ENCODE measurements at places on chromosomes 12 and 14. TPM values are rescaled to one million over a fixed set of nuclear protein-coding genes. Genes with fewer than 3 reads are reported as not detected.

Gene KLRC3
- 26.4 TPM for total RNA-seq

DNA sequence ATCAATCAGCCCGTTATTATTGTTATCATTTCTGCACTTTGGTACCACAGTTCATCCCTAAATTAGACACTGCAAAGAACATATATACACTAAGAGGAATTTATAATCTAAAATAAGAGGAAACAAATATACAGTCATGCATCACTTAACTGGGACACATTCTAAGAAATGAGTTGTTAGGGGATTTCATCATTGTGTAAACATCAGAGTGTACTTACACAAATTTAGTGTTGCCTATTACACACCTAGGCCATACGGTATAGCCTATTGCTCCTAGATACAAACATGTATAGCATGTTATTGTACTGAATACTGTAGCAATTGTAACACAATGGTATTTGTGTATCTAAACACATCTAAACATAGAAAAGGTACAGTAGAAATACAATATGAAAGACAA is 190.5 kb downstream of the BMP4 start:
- no peak overlapping the region for H3K27ac ChIP-seq
- no peak for DNase-seq
- no peaks in the 10 kb centered on the region for H3K36me3 ChIP-seq
- no peaks in the 10 kb centered on the region for H3K27me3 ChIP-seq

Gene DLK1
- 4.9 TPM for total RNA-seq

- no peaks in the 10 kb centered on the region for H3K27me3 ChIP-seq
- DNase-seq = no peak
- H3K4me3 ChIP-seq = no peak overlapping the region
- H3K27ac ChIP-seq = no peak overlapping the region
- no peaks in the 10 kb centered on the region for H3K36me3 ChIP-seq
- H3K4me1 ChIP-seq = no peaks in the 10 kb centered on the region
Observed at GRCh38 chr12:18700271-18700670, 37.5 kb downstream of the PLCZ1 start.
